ENCODE measurements at places on chromosomes 6 and 20.

GRCh38 chr20:18712131-18712530 lies 101.5 kb upstream of the SCP2D1 start:
- no peak for DNase-seq

GRCh38 chr6:68572525-68572924 lies 62.6 kb upstream of the ADGRB3 start:
- peak; percentile 20 for DNase-seq

GRCh38 chr20:20755231-20755630 lies 42.8 kb upstream of the RALGAPA2 start:
- DNase-seq, result no peak

DNA sequence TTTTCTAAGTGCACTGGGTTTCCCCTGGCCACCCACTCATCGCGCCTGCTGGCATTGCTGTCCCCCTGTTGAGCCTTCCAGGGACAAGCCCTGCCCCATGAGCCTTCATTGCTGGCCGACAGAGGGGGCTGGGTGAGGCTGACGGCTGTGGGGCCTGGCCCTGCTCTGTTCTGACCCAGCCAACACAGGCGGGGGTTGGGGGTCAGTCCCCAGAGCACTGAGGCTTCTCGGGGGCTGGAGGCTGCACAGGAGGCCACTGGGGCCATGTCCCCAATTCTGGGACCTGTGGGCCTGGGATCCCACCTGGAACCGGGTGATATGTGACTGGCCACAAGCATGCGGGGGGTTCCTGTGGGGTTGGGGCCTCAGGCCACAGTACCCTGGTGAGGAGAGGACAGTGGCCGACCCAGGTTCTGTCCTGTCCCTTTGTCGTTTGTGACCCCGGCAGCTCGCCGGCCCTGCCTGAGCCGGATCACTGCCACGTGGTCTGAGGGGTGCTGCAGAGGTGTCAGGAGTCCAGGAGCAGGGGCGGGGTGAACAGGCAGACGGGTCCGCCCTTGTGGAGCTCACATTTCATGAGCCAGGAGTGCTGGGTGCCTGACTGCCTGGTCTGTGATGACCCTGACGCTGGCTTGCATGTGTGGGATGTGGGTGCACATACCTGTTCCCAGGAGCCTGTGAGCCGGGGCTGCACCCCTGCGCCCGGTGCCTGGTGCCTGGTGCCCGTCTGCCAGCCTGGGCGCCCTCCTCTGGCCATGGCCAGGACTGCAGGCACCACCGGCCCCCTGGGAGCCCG lies 2.1 kb upstream of the COL20A1 start:
- no peak for DNase-seq

GRCh38 chr6:148195511-148195910 lies 147.1 kb upstream of the SASH1 start:
- no peak for DNase-seq

GRCh38 chr6:17334265-17334664 lies 53.1 kb downstream of the RBM24 start:
- no peak for DNase-seq

DNA sequence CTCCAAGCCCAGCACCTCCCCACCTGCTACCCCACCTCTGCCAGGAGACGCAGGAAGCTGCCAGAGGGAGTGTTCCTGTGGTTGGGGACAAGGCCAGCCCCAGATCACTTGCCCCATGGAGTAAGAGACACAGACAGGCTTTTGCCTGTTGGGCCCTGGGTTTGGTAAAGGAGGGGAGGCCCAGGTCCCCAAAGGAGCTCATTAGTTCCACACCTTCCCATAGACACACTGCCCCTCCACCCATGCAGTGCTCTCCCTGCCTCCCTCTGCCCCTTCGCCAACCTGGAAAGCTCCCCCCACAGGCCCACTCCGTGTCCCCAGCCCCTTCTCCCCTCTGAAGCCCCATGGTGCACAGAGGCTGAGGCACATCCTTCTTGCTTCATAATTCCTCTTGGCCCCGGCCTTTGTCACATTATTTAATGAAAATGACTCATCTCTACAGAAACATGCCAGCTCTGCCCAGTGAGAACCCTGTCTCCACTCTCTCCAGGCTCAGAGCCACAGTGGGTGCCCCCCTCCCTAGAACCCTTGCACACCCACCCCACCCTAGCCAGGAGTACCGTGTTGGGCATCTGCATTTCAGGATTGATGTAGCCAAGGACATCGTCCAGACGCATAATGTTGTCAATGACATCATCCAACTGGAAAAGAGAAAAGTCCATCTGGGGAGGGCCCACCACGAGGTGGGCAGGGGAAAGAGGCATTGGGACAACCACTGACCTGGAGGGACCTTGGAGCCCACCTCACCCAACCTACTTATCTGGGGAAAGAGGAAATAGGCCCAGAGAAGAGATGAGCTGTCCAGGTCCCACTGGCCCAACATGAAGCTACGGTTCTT lies 46.0 kb downstream of the TFEB start:
- no peak for DNase-seq

DNA sequence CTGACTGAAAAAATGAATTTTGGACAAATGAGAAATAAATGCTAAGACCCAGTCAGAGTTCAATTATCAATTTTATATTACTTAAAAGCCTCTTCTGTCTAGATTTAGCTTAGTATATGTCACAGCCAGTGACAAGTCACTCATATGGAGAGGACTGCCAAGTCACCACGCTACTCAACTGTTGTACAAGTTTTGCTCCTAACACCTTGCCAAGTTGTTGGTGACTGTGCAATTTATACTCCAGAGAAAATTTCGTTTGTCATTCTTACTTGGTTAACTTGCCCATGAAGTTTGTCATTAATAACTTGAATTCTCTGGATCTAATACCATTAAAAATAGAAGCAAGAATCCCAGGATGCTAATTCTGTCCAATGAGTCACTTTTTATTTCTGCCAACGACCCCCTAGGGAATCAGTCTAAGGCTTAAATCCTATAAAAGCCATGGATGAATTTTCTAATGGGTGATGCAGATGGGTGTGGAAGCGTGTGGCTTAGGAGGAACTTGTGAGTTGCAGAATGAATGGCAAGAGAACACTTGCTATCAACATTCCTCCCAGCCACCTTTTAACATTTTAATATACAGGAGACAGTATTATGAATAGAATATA lies 30.4 kb upstream of the FBXO30 start:
- DNase-seq, result no peak

Data from mucosa of gallbladder (tissue), 1 donor.